ENCODE measurements at places on chromosomes 7 and 10. TPM values are rescaled to one million over a fixed set of nuclear protein-coding genes. Genes with fewer than 3 reads are reported as not detected.

Gene SLC29A3
- total RNA-seq: not detected

Gene TMEM273
- total RNA-seq: 13.2 TPM

Gene HMX2
- total RNA-seq: not detected

Gene CTAGE4
- 13.0 TPM for total RNA-seq

Gene BEND7
- 99.2 TPM for total RNA-seq

Gene WAC
- 145 TPM for total RNA-seq

Gene PNLIPRP1
- total RNA-seq: not detected

Gene OPALIN
- not detected for total RNA-seq

Gene LLCFC1
- not detected for total RNA-seq

Gene FASTK
- total RNA-seq: 175 TPM

Gene ASAH2B
- total RNA-seq: 2.5 TPM

All from Peyer's patch (tissue), 4 donors.